Motor neuron (in vitro differentiated cells): ENCODE measurements at places on chromosomes 1 and 21.

DNA sequence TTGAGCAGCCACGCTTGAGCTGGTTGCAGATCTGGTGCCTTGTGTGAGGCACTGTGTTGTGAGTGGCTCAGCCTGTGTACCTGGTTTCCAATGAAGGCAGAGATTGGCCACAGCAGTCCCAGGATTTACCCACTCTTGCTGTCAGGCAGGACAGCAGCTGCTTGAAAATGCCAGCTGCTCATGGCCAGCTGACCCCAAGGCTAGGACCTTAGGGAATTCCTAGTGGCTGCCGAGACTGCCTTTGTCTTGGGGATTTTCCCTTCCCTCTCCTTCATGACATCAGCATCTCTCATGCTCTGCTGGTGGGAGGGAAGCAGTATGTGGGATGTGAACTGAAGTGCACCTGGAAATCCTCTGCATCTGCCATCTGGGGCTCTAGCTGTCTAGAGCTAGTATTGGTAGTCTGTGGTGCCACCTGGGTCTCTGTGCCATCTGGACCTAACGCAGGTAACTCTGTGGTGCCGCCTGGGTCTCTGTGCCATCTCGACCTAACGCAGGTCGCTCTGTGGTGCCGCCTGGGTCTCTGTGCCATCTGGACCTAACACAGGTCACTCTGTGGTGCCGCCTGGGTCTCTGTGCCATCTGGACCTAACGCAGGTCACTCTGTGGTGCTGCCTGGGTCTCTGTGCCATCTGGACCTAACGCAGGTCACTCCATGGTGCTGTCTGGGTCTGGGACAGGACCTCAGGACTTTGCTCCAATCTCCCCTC, 3.8 kb upstream of the LRRC47 start:
- peak; percentile 29 for ATAC-seq

- no peak for ATAC-seq
Observed at GRCh38 chr1:246032984-246033383, 474.1 kb downstream of the SMYD3 start.

DNA sequence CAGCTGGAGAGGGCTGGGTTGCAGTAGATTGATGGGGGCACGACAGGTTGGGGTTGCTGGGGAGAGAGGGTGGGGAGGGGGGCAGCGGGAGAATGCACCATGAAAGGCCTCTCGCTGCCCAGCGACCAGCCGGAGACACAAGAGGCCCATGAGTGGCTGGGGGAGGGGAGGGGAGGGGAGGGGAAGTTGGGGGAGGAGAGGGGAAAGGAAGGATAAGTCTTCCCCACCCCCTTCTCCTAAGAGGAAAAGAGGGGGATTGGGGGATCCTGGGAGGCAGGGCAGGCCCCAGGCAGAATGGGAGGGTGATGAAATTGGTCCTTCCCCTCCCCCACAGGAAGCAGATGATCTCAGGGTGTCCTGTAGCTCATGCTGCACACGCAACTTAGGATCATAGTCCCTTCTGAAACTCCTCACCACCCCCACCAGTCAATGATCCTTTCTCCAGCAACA, 45.7 kb downstream of the PAX7 start:
- ATAC-seq = peak; percentile 88

- ATAC-seq = no peak
Observed at GRCh38 chr1:80154176-80154575, 1147.6 kb upstream of the ADGRL4 start.

DNA sequence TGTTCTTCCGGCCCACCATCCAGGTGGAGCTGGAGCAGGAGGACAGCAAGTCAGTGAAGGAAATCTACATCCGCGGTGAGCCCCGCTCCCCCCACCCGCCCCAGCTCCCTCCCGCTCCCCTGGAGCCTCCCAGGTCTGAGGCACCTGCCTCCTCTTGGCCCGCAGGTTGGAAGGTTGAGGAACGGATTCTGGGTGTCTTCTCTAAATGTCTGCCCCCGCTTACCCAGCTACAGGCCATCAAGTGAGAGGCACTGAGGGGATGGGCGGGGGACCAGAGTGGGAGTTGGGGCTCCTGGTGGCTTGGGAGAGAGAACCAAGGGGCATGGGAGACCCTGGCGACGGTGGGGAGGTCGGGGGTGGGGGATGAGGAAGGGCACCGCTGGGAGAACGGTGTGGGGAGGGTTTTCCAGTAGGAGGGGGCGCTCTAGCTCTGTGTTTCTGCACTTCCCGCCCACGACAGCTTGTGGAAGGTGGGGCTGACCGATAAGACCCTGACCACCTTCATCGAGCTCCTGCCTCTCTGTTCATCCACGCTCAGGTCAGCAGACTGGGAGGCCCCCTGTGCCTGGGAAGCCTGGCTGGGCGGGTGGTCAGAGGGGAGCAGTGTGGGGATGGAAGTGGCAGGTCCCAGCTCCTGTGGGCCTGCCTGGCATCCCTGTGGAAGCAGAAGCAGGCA, 4.2 kb downstream of the LRRC71 start:
- no peak for ATAC-seq

- peak; percentile 86 for ATAC-seq
Observed at GRCh38 chr1:96234299-96234698, 487.3 kb upstream of the PTBP2 start.

DNA sequence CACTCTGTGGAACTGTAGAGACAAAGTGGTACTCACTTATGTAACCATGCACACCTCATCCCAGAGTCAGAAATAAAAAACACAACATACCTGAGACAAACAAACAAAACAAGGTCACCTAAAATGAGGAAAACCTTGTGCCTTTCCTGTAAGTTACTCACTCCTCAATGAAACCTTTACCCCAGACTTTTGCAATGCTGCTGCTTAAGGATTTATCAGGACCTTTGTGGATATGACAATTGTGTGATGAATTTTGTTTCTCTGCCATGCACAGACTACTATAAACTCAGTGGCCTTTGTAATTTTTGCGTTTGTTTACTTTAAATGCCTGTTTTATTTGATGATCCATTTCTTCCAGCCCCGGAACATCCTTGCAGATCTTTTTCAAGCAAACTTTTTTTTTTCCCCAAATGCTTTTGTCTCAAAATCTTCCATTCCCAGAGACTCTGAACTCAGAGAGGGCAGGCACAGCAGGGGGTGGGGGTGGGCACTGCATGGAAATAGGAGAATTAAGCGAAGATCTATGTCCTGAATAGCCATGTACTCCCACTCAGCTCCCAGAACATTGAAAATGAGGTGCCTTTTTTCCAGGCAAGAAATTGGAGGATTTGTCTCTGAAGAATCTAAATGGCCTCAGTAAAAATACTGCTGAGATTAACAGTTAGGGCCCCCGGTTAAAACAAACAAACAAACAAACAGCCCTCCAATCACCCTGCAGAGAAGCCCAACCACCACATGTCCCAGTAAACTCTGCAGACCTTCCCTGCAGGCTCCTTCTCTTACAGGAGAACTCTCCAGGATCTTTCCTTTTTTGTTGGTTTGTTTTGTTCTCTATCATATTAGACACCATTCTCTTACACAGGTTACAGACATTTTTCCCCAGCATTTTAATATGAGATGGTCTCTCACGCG, 22.6 kb upstream of the SIM2 start:
- ATAC-seq = no peak
